Mammary microvascular endothelial cell (primary cell): ENCODE measurements at places on chromosomes 4 and X. TPM values are rescaled to one million over a fixed set of nuclear protein-coding genes. Genes with fewer than 3 reads are reported as not detected.

Gene ZNF718
- total RNA-seq = 5.2 and 7.9 TPM in 2 replicates

Gene DDX53
- total RNA-seq = not detected in 2 replicates

Gene IL1RAPL1
- 0.47 and 0.59 TPM in 2 replicates for total RNA-seq

Gene CDS1
- under 0.01 TPM in 1 of 2 replicates, not detected in the other for total RNA-seq

Gene PNMA6E
- total RNA-seq = not detected in 2 replicates

Gene FMR1NB
- total RNA-seq = not detected in 2 replicates

Gene SHISA3
- total RNA-seq = 13.6 and 14.3 TPM in 2 replicates
